ENCODE measurements at places on chromosomes 2 and 18. TPM values are rescaled to one million over a fixed set of nuclear protein-coding genes. Genes with fewer than 3 reads are reported as not detected.

DNA sequence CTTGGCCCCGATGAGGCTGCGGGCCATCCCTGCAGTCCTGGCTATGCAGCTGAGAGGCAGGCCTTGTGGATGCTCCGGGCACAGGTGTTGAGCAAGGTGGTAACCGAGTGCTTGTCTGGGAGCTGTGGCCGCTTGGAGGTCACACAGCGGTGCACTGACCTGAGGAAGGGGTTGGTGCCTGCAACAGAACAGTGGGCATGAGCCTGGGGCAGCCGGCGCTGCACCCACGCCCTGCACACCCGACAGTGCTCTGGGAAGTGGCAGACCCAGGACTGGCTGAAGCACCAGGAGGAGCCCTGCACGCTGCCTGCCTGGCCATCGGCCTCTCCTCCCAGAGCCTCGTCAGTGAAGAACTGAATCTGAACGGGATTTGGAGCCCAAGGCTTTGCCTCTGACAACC lies 8.2 kb upstream of the POTEE start:
- DNase-seq: no peak

DNA sequence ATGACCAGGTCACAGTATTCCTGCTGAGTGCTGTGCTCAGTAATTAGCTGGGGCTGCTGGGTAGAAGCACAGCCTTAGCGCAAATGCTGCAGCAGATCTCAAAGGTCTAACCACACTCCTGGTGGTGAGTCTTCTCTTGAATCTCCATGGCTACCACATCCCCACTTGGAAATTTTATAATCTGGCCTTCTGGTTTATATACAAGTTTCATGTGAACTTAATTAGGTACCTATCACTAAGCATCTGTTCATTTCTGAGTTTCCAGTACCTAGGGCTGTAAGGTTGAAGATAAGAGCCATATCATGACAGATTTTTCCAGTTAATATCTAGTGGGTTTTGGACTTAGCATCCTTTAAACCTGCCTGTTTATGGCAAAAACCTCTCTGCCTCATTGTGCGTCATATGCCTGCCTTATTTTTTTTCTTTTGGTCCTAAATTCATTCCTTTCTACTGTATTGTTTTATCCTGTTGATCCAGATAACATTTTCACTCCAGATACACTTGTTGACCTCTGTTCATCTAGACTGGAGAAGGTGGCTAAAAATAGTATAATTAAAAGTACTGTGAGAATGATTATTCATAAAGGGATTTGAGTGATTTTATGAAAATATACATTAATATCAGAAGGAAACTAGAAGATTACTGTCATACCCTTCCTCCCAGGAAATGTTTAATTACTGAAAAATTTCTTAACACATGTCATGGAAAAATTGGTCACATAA lies 168.4 kb upstream of the THUMPD2 start:
- no peak for DNase-seq

DNA sequence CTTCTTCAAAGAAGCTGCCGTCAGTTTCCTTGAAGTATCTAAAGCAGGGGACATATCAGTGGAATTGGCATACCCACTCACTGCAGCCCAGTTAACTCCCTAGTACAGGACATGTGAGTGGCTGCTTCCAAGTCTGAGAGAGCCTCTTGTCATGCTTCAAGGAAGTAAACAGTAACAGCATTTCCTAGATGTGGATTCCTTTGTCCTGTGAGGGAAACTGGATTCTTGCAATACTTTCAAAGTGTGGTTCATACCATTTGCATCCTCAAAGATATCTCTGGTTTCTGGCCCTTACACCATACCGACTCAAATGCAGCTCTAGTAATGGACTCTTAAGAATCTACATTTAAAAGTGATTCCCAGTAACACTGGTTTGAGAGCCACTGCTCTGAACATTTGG lies 87.2 kb downstream of the ESCO1 start:
- no peak for DNase-seq

- no peak for DNase-seq
Measured at GRCh38 chr2:133605011-133605765, 36.9 kb upstream of the NCKAP5 start.

The ACKR3 gene
- total RNA-seq: 1.0 TPM

DNA sequence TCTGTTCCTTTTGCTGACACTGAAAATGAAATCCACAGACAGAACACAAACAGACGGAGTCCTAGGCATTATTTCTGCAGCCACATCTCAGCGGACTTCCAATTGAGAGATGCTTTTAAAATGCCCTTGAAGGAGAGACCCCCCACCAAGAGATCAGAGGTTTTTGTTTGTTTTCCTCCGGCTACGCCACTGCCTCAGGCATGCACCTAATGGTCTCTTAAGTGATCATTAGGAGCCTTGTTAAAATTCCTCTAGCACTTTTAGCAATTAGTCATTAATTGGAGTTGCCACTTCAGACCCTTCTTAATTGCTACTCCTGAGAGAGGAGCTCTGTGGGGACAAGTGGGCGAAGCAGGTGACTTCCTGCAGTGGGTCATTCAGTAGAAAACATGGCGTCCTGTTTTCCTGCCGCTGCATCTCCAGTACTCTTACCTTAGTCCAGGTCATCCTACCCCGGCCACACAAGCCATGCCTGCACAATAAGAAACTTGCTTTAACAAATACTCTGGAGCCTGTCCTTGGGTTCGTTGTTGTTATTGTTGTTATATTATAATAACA lies 257.7 kb upstream of the CHAC2 start:
- DNase-seq: no peak
